ENCODE measurements at places on chromosomes 4 and X.

- DNase-seq, result no peak
Measured at GRCh38 chrX:109922190-109922589, 80.7 kb upstream of the TMEM164 start.

DNA sequence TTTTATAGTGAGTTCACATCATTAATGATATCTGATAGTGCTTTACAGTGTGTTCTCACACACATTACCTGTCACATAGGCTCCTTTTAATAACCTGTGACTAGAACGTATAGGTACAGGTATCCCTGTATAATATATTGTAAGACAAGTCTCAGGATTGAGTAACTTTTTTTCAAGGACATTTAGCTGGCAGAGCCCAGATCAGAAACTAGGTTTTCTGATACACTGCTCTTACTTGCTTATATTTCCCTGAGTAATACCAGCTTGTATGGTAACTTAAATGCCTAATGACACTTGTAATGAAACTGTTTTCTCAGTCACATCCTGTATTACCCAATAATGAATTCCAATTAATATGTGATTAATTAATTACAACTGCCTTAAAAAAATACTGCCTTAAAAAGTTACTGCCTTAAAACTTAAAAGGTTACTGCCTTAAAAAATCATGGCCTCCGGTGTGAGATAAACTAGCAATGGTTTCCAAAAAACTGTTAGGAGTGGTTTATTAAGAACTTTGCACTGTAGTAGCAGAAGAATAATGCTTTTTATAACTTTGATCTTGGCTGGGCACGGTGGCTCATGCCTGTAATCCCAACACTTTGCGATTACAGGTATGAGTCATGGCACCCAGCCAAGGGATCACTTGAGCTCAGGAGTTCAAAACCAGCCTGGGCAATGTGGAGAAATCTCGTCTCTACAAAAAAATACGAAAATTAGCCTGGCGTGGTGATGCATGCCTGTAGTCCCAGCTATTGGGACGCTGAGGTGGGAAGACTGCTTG is 11.9 kb downstream of the COPS4 start:
- DNase-seq, result no peak

DNA sequence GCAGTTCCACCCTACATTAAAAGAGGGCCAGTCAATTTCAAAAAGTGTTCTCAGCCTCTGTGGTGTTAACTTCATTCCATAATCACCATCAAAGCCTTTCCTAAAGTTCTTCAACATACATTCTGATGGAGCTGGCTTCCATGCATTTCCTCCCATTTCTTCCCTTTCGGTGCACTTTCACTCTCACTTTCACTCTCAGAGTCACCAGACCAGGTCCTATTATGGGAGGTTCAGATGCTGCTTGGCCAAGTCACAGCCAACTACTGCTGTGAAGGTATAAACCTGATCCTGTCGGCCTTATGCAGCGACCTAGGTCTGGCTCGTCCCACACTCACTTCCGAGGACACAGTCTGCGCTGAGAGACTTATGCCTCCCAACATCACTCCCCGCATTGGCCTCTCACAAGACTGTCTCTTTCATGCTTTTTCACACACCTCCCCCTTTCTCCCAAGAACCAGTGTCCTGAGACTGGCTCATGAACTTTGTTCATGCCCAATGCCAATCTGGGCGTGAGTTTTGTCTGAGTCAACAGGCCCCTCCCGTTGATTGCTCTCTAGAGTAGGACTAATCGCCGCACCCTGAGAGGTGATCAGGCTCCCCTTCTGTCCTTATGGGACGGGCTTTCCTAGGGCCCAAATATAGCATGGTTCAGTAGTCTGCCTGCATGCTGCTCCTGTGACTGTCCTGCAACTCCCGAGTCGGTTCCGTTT is 60.8 kb upstream of the XAGE1B start:
- no peak for DNase-seq

GRCh38 chr4:13588954-13589353 is 38.6 kb downstream of the BOD1L1 start:
- DNase-seq, result no peak

DNA sequence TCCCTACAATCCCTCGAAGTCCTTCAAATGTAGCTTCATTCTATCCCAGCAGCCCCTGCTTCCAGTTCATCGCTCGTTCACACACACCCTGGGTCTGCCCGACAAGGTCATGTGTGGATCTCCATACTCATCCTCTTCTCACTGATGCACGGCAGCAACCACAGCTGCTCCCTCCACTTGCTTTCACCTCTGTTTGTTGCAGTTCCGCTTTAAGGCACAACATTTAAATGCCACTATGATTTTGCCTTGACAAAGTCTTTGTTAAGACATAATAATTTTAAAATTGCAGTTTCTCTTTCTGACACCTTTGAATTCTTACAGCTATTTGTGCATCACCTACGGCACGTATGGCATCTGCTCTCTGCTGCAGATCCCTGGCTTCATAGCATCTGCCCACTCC is 1.8 kb downstream of the ODAPH start:
- no peak for DNase-seq

DNA sequence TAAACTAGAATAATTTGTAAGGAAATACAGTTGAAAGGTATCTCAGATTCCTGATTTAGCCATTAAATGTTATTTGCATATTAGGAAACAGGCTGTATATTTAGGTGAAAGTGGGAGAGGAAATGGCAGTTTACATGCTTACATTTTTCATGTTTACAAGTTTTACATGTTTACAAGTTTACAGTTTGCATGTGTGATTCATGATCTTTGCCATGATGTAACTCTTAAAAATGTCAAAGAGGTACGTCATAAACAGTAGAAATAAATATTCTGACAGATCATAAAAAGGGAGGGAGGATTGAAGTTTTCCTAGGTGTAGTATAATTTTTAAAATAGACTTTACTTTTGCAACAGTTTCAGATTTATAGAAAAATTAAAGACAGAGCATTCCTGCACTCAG is 45.7 kb downstream of the KDM6A start:
- DNase-seq, result no peak
